GM19239 (cell line): ENCODE measurements at places on chromosomes 7 and 10.

DNA sequence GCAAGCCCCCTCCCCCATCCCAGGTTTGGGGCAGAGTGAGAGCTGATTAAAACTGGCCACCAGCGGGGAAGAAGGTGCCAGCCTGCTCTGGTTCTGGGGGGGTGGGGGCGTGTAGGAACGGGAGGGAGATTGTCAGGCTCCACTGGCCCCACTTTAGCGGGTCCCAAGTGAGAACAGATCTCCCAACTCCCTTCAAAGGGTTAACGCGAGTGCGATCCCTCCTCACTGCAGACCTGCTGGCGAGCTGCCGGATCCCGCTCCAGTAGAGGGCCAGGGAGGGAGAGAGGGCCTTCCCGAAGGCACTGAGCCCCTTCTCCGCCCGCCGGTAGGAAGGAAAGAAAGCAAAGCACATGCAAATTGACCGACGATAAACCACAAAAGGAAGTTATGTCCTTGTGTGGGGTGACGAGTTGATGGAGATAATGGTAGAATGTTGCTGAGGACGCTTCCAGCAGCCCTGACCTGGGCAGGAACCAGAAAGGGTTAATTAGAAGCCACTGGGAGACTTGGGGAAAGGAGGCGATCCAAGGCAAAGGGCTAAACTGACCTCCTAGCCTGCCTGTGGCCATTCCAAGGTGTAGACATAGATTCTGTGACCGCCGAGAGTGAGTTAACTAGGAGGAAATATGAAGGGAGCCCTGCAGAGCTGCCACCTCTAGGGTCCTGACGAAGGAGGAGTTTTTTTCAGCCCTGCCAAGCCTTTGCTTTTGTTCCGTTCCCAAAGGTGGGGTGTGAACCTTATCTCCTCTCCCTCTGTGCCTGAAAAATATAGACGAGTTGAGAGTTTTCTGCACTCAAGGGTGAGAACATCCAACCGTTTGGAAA is 1.5 kb downstream of the NRG3 start:
- no peak for DNase-seq

- peak; percentile 75 for DNase-seq
Measured at GRCh38 chr7:131688738-131689661, 132.6 kb upstream of the PODXL start.

- no peak for DNase-seq
Measured at GRCh38 chr7:86975449-86975848, 84.0 kb downstream of the ELAPOR2 start.

DNA sequence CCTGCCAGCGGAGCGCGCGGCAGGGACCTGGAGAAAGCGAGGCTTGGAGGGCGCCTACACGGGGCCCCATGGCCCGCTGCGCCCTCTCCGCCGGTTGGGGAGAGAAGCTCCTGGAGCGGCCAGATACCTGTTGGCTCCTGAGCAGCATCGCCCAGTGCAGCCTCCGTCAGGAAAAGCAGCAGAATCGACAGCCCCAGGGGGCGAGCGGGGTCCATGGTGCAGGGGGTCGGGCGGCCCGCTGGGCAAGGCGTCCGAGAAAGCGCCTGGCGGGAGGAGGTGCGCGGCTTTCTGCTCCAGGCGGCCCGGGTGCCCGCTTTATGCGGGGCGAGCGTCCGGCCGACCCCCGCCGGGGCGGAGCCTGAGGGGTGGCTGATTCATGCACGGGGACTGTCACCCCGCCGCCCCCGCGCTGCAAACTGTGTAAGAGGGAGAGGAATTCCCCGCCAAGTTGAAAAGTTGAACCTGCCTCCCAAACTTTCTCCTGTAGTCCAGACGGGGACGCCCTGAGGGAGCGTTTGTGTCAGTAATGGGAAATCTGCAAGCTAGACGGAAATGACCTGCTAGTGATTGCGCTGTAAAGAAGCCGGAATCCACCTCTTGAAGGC is at the start of gene TFPI2:
Gene TFPI2, minus strand, starts transcription at position 290 of the 605 bp plus-strand sequence. Its CDS starts 75 bp downstream, at position 215.
- no peak for DNase-seq

DNA sequence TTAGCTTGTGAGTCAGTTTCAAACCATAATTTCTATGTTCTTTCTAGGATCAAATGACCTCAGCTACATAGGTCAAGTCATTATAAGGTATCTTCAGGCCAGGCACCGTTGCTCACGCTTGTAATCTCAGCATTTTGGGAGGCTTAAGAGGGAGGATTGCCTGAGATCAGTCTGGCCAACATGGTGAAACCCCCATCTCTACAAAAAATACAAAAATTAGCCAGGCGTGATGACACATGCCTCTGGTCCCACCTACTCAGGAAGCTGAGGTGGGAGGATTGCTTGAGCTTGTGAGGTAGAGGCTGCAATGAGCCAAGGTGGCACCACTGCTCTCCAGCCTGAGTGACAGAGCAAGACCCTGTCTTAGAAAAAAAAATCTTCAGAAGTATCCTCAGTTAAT is 362.3 kb downstream of the GATA3 start:
- DNase-seq: no peak

DNA sequence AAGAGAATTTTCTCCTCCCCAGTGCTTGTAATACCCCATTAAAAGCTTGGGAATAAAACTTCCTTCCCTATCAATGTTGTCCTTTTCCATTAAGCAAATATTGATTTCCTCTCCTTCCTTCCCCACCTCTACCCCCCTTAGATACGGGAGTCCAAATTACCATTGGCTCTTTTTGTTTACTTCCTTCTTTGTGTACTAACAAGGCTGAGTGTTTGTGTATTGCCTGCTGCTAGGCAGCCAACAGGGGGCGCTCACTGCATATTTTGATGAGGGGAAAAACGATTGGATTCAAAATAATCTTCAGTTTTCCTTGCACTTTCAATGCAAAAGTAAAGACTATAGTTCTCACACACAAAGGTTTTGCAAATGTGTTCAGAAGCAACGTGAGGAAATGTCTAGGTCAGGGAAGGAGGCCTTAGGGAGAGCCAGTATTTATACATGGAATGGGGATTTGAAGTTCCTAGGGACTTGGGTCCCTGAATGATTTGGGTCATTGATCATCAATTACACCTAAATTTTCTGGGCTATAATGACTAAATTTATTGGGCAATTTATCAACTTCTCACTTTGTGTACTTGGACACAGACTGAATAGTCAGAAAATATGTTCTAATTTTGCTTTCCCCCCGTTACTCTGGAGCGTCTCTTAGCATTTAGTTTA is 23.6 kb upstream of the VPS41 start:
- DNase-seq: peak; percentile 28

DNA sequence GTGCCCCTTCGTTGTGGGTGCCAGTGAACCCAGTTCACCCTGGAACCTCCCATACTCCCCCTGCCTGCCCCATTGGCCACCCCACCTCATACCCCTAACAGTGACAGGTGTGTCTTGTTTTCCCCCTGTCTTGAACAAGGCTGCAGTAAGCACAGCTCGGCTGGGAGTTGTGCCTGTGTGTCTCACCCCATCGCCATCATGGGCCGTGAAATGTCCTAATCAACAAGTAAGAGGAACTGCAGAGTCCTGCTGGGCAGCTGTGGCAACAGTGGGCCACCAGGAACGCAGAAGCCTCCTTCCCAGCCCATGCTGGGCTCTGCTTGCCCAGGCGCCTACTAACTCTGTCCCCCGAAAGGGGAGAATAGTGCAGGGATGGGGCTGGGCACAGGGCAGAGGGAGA is 91.6 kb downstream of the C10orf105 start:
- DNase-seq: no peak

DNA sequence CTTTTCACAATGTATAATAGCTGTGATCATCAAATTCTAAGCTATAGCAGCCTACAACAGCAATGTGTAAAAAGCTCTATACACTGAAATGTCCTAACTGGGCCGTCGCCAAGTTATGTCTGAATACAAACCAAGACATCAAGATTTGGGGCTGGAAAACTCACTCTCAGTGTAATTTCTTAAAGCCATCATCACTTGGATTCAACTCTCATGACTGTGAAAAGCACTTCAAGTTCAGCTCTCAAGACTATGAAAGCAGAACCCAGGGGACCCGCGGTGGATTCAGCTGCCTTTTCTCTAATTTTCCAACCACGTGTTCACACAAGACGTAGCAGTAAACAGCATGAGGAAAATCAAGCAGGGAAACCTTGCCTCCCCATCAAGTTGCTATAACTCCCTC is 15.8 kb upstream of the ZNRF2 start:
- DNase-seq: no peak

DNA sequence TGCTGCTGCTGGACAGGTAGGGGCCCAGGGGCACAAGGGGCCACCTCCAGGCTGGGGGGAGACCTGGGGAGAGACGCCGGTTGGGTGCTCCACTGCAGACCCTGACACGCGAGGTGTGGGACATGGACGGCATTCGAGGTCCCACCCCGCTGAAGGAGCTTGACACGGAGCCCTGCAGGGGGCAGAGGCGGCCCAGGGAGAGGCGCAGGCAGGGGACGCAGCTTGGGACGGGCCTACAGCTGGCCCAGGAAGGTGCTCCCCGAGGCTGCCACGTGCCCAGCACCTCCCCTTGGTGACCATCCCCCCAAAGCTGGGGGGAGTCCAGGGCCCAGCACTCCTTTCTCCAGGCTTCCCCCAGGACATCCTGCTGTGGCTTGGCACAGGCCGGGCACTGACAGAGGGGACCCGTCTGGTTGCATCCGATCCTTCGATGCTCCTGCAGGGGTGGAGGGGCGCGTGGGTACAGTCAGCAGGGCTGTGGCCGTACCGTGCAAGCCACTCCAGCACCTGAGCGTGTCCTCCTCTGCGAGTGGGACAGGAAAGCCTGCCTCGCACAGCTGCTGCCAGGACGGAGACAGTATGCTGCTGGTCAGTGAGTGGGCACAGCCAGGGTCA is 174.4 kb downstream of the ELFN1 start:
- no peak for DNase-seq

DNA sequence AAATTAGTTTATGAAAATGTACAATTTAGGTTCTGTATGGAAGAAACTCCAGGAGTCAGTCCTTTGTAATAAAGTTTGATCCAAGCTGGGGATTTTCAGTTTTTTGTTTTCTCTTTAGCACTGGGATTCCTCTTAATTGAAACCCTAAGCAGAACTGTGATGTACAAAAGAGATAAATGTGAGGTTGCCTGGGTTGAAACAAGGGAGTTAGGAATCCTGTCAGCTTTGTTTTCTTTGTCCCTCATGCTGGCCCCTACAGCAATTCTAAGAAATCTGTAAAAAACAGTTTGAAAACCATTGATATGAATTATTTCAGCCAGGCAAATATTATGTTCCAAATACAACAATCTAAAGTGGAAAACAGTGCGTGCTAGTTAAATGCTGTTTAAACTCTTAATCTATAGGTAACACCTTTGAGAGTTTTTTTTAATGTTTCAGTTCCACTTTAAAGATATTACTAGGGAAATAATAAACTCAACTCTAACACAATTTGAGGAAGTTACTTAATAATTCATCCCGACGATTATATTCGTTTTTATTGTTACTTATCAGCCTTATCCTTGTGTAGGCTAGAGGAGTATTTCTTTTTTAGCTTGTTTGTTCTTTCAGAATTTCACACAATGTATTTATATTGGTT is 65.3 kb downstream of the SGCE start:
- DNase-seq: no peak

DNA sequence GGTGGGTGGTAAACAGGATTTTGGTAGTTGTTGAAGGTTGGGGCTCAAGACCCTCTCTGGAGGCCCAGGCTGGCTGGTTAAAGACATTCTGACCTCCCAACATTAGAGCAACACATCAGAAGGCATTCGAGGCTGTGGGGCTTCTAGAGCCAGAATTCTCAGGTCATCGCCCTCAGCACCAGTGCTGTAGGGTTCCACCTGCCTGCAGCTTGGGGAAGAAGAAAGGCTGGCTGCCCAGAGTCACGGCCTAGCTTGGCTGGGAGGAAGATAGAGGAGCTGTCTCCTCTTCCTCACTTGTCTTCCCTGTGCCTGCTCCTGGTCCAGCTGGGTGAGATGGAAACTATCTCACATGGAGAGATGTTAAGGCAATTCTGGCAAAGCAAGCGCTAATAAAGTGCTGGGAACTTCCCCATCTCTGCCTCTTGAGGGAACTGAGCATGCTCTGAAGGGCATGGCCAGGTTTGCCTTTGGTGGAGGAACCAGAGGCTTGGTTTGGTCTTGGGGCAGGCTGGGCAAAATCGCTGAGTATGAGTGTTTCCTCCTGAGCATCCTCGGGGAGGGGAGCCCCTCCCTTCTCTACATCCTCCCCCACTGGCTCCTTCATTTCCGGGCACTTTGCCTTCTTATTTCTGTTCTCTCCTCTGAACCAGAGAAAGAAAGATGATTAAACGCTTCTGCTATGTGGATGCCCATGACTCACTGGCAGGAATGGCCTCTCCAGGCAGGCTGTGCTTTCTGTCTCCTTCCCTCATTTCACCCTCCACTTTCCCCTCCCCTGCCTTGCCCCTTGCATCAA is 509.0 kb upstream of the PODXL start:
- DNase-seq: no peak

DNA sequence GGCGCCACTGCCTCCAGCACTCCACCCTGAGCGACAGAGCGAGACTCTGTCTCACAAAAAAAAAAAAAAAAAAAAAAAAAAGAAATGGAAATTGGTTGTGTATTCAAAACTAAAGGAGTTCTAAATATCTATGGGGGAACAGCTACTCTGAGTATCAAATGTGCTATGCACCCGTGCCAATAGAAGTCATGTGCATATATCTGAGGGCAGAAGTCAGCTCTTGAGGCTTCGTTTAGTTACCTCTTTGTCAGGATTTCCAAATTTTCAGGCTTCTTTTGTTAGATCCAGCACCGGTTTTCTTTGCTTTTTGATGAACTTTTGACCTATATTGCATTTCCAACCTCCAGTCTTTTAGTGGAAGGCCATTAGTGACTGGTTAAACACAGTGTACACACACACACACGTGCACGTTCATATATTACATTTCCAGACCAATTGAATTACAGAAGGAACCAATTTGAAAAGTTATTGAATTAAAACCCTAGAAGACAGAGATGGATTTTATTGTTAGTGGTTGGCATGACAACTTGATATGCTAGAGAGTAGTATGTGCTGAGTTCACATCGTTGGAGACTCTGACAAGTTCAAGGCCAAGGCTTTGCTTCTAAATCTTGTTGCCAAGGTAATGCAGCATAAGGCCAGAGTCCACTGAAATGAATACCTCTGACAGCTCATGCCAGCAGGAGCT is 33.1 kb upstream of the ADD3 start:
- no peak for DNase-seq

GRCh38 chr7:43692582-43693373 is 36.5 kb downstream of the COA1 start:
- DNase-seq: no peak

DNA sequence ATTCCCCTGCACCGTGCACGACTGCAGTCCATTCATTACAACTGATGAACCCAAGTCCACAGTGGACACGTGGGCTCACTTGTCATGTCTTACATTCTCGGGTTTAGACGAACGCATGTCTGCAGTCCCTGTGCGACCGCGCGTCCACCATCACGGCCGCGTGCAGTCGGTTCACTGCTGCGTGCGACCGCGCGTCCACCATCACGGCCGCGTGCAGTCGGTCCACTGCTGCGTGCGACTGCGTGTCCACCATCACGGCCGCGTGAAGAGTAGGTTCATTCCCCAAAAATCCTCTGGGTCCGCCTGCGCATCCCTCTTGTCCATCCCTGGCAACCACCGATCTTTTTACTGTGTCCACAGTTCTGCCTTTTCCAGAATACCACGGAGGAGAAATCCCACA is 100.5 kb downstream of the MAD1L1 start:
- no peak for DNase-seq

- peak; percentile 86 for DNase-seq
Measured at GRCh38 chr7:155796381-155797261, 15.6 kb downstream of the SHH start.
